ENCODE measurements at places on chromosomes 6 and 20.

- DNase-seq: no peak
These were observed 172.9 kb downstream of the ADGRG6 start for GRCh38 chr6:142474531-142475289.

- DNase-seq: no peak
These were observed 1.1 kb upstream of the ZBTB24 start for GRCh38 chr6:109484122-109484521.

DNA sequence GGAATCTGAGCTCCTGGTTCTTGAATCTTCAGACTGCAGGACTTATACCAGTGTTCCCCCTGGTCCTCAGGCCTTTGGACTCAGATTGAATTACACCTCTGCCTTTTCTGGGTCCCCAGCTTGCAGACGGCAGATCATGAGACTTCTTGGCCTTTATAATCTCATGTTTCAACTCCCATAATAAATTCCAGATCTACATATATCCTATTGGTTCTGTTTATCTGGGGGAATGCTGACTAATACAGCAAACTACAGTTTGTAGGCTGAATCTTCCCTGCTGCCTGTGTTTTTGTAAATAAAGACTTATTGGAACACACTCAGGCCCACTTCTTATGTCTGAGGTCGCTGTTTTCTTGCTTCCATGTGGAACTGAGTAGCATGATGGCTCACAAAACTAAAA lies 184.7 kb downstream of the HDGFL1 start:
- no peak for DNase-seq

- DNase-seq: no peak
These were observed 14.8 kb downstream of the MTCH1 start for GRCh38 chr6:36970892-36971842.

DNA sequence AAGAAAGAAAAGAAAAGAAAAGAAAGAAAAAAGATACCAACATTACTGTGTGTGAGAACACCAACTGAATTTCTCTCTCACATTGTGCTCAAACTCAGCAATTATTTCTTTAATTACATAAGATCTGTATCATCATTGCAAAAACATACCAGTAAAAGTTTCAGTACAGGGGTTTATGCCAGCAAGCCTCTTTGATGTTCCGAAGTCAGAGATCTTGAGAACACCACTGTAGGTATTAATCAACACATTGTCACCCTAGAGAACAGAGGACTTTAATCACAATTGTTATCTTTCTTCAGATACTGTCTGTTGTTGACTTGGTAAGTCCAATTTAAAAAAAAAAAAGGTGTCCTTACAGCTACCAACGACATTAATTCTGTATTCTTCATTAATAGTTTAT lies 60.9 kb upstream of the MAP7 start:
- DNase-seq: no peak

DNA sequence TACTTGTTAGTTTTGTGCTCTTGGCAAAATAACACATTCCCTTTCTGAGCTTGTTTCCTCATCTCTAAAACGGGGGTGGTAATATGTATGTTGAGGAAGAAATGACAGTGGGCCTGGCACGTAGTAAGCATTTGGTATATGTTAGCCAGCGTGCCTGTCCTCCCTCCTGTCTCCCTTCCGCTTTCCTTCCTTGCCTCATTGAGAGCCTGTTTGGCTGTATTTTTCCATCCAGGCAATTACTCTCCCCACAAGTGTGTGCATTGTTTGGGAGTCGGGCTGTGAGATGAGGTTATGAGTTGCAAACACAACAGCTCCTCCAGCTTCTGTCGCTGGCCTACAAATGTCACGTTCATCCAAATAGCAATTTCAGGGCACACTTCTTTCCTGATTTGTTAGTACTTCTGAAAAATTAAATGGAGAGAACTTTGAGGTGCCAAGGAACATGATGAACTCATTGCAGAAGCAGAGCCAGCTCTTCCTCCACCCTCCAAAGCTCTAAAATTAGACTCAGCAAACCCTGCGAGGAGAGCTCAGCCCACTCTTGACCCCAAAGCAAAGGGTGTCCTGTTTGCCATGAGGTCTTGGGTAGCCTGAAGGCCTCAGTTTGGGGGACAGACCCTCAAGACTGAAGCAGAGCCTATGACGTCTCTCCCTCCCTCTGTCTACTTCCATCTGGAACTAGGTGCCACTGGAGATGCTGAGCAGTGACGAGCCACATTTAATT lies 50.7 kb upstream of the TOX2 start:
- no peak for DNase-seq

- no peak for DNase-seq
These were observed 1.0 kb upstream of the KIF13A start for GRCh38 chr6:17988422-17988944.

DNA sequence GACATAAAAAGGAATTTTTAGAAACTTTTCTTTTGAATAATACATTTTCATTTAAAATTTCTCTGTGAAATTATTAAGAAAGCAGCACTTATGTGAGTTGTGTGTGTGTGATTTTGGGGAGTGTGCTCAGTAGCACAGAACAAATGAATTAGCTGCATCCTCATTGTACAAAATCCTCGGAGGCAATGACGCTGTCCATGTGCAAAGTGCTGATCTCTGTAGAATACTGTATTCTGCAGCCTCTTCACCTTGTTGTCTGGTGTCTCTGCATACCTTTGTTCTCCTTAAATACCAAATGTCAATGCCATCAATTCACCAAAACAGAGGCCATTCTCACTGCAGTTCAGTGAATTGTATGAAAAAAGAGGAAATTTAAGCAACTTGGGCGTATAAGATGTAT lies 838.4 kb downstream of the QKI start:
- DNase-seq: no peak

GRCh38 chr20:57482148-57482547 lies 42.8 kb downstream of the CTCFL start:
- DNase-seq: no peak

- peak; percentile 36 for DNase-seq
These were observed 644 bp downstream of the RBL1 start for GRCh38 chr20:37095108-37095598.
